ENCODE measurements at places on chromosomes 6 and 20.

- no peak for DNase-seq
These were observed 61.5 kb downstream of the SEL1L2 start for GRCh38 chr20:13928901-13929300.

GRCh38 chr20:2602746-2603145 lies 49.7 kb upstream of the NOP56 start:
- DNase-seq, result no peak

- DNase-seq, result no peak
These were observed at the start of gene MRAP2 for GRCh38 chr6:84033523-84034451. Gene MRAP2 (plus strand): TSS chr6:84033772. CDS start chr6:84055319, 21,547 bp downstream.

GRCh38 chr6:56772737-56773184 lies 130.1 kb upstream of the DST start:
- DNase-seq, result no peak

GRCh38 chr6:47303342-47303741 lies 6.4 kb downstream of the TNFRSF21 start:
- DNase-seq, result no peak

GRCh38 chr6:7421066-7421465 lies 31.5 kb downstream of the RIOK1 start:
- DNase-seq, result no peak

DNA sequence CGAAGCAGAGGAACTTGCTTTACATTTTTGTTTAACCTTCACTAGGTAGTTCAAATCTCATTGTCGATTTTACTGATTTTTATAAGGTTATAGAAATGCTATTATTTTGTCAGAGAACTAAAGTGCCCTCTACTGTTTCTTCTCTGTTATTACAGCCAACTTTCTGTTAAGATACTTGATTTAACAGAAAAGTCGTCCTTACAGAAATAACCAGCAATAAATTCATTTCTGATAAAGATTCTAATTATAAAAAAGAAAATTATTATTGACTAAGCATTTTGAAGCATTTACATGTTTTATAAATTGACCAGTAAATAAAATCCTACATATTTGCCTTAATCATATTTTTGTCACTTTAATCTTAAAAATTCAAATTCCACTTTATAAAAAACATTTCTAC lies 60.8 kb downstream of the OGFRL1 start:
- DNase-seq, result no peak

GRCh38 chr6:61711849-61712248 lies 574.2 kb downstream of the KHDRBS2 start:
- DNase-seq, result no peak

DNA sequence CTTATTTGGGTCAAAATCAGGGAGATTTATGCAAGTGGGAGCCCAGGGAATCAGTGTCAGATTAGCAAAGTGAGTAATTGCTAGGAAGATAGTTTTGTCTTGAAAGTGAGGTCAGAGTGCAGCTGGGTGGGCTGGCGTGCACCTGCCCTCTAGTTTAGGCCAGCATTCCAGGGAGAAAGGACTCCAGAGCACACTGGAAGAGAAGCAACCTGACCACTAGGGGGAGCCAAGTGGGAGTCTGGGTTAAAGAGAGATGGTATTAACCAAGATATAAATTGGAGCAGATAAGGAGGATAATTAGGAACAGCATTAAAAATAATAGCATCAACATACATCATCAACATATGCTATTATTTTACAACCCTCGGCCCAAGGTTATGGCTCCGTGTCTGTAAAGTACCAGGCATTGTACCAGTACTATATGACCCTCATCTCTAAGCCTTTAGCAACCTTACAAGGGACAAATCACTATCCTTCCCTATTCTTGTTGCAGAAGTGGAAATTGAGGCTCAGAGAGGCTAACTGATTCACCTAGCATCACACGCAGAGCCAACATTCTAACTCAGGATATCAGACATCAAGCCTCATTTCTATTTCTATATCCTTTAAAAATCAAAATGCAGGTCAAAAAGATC lies 57.8 kb downstream of the SLC2A10 start:
- DNase-seq, result no peak

- no peak for DNase-seq
These were observed 71.4 kb downstream of the ARID1B start for GRCh38 chr6:156848533-156848932.

DNA sequence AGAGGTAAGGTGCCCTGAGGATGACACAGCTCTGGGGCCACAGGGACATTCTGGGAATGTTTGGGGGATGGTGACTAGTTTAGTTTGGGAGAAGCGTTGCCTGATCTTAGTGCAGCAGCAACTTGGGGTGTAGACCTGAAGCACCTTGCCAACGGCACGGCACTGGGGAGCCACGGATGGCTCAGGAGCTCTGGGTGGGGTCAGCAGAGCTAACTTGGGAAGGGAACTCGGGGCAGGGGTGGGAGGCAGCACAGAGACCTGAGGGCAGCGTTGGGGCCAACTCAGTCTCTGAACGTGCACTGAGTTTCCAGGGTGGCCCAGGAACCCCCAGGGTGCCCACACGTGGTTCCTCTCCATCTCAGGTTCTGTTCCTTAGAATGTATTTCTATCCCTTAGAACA lies 14.9 kb downstream of the THBS2 start:
- DNase-seq, result no peak

DNA sequence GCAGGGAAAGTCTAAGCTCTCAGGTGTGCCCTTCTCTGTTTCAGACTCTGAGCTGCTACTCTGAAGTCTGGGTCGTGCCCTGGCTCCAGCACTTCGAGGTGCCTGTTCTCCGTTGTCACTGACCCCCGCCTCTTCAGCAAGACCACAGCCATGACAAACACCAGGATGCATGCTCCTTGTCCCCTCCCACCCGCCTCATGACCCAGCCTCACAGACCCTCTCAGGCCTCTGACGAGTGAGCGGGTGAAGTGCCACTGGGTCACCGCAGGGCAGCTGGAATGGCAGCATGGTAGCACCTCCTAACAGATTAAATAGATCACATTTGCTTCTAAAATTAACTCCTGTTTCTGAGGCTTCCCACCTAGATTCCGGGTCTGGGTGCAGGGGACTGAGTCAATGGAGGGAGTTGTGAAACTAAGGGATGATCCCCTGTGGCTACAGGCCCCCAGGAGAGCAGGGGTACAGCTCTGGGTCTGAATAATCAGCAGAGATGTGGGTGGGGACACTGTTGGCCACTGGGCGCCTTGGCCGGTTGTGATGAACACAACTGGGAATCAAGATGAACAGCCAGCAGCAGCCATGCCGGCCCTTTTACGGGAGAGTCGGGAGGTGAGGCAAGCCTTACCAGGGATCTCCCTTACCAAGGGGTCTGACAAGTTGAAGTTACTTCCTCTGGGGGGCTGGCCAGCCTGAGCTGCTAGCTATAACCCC lies 10.7 kb downstream of the CST7 start:
- no peak for DNase-seq

DNA sequence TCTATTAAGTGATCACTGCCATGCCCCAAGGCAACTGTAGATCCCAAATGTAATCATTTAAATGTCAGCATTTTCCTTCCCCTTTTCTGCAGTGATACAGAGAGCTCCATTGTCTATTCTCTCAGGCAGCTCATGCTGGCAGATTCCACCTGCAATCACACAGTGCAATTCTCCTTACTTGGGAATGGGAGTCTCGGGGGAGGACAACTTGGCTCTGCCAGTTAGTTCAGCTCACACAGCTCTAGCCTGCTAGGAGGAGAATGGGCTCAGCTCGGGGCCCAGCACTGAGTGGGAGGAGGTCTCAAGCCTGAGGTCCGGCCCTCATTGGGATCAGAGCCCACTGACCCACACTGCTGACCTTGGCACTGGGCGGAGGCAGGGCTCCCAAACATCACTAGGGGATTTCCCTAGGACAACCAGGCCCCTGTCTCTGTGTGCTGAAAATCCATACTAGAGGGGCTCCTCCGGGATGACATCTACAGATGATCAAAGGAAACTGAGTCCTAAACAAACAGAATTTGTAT lies 109.2 kb upstream of the ASF1A start:
- peak; percentile 31 for DNase-seq

- DNase-seq, result no peak
These were observed 255.3 kb downstream of the CD83 start for GRCh38 chr6:14372734-14373489.

- no peak for DNase-seq
These were observed 32.1 kb upstream of the RIN2 start for GRCh38 chr20:19725814-19726525.

- no peak for DNase-seq
These were observed at the start of gene COL19A1 for GRCh38 chr6:69866351-69866769. Gene COL19A1 (plus strand): TSS chr6:69866556. CDS start chr6:69879568, 13,012 bp downstream.

GRCh38 chr20:22353586-22353985 lies 230.8 kb downstream of the FOXA2 start:
- no peak for DNase-seq

- DNase-seq, result no peak
These were observed 255.6 kb downstream of the PREX1 start for GRCh38 chr20:48571949-48572847.

GRCh38 chr6:2914318-2914660 lies 11.2 kb upstream of the SERPINB9 start:
- DNase-seq, result no peak

DNA sequence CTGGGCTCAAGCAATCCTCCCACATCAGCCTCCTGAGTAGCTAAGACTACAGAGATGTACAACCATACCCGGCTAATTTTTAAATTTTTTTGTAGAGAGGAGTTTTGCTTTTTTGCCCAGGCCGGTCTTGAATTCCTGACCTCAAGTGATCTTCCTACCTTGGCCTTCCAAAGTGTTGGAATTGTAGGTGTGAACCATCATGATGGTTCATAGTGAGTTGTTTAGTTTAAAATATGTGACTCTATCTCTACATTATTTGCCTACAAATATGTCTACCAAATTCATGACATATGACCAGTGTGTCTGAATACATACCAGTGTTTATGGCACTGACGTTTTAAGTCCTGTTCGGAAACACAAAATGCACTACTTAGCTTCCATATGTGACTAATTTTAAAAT lies 154.9 kb downstream of the GMPR start:
- no peak for DNase-seq

- DNase-seq, result no peak
These were observed 22.0 kb downstream of the STXBP5 start for GRCh38 chr6:147226163-147226724.

DNA sequence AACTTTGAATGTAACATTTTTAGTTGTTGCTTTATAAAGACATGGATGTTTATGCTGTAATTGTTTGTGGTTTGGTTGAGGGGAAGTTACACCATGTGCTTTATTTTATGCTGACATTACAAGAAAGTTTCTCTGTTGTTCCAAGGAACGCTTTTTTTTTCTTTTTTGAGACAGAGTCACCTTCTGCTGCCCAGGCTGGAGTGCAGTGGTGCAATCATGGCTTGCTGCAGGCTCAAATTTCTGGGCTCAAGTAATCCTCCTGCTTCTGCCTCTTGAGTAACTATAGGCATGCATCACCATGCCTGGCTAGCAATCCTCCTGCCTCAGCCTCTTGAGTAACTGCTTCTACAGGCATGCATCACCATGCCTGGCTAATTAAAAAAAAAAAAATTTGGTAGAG lies 21.0 kb upstream of the IFNGR1 start:
- DNase-seq, result no peak

DNA sequence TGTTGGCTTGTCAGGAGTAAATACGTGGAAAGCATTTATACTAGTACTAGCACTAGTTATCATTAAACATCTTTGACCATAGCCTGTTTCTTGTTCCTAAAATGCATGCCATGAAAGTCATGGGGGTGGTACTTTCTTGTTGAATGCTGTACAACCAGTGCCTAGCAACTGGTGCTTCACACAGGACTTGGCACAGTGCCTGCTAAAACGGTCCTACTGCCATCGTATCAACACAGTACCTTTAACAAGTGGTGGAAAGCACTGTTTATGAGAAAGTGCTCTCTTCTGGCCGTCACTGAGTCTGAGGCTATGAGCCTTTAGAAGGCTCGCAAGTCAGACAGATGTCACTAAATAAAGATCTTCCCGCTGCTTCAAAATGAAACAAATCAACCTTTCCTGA lies 21.6 kb downstream of the ZNFX1 start:
- DNase-seq, result no peak

DNA sequence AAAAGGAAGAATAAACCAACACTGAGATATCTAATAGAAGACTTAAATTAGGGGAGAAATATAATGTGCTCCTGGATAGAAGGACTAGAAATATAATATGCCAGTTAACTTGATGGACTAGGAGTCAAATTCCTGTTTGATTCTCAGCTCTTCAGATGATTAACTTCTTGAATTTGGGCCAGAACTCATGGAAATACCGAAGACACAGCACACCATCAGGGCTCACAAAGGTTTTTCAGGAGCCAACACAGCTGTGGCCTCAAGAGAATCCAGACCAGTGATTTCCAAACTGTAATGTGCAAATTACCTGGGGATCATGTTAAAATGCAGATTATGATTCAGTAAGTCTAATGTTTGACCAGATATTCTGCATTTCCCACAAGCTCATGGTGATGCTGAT lies 33.8 kb upstream of the LRRC1 start:
- DNase-seq, result no peak

DNA sequence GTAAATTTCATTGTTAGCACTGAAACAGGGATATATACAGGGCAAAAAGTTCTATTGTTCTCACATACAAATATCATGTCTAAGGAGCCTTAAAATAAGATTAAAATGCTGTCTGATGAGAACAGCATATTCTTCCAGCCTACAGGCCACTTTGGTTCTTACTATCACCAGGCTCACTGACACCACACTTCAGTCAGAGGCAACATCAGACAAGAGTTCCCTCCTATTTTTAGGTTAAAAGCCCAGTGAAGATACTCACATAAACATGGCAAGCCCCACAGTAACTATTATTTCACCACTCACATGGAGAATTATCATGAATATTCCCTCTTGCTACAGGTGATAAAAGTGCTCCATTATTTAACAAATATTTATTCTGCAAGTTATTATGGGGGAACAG lies 175.8 kb downstream of the ISM1 start:
- DNase-seq, result no peak

GRCh38 chr6:73006146-73006545 lies 219.2 kb downstream of the KHDC1L start:
- no peak for DNase-seq

DNA sequence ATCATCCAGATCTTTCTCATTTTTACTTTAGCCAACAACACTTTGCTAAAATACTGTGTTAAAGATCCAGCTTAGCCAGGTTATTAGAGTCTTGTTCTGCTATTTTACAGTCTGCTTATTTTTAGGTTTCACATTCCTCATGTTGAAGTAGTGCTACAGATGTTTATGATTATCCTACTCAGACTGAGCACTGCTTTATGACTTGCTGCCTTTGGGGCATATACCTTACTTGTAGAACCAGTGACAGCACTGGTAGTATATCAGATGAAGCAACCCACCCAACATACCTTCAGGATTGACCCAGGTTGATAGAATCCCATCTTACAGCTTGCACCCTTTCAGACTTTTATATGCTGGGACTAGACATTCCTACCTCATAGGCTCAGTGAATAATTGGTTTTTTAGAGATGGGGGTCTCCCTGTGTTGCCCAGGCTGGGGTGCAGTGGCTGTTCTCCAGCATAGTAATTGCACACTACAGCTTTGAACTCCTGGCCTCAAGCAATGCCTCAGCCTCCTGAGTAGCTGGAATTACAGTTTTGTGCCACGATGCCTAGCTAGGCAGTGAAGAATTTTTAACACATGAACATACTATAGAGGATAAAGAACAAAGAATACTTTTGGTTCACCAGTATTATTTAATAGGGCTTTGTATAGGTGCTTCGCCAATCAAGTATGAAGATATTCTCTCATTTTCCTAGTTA lies 63.8 kb upstream of the DYNLRB1 start:
- no peak for DNase-seq
